ENCODE measurements at places on chromosomes 1 and 21.

- DNase-seq: no peak
Observed at GRCh38 chr1:29202053-29202452, 20.4 kb upstream of the SRSF4 start.

DNA sequence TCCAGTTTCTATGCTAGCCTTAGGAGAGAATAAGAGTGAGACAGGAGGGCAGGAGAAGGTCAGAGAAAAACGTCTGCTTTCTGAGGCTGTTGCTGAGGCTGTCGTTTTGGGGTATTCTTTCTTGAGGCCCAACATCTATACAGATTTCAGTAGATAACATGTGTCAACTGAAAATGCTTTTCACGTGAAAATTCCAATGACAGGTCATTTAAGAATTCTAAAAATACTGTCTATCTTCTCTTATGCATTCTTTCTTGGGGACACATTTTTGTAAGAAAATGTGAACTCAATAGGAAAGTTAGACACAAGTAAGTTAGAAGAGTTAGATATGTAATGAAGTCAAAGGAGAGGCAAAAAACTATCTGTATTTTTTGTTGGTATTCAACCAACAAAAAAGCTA is 150.8 kb downstream of the TGFB2 start:
- DNase-seq: no peak

DNA sequence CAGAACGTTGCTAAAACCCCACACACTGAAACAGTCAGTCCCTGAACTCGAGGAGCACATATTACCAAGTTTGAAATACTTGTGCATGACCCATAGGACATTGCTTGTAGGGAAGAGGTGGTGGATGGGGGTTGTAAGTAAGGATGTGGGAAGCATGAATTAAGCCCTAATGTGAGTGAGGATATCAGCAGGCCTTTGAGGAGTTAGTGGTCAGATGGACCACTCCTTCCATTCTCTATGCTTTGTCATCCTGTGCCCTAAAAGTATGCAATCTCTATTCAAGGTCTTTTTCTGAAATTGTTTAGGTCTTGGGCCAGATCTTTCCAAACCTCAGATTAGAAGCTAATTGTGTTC is 70.9 kb upstream of the SAMSN1 start:
- no peak for DNase-seq

- no peak for DNase-seq
Observed at GRCh38 chr21:38202811-38203210, 54.0 kb upstream of the KCNJ15 start.

- DNase-seq: no peak
Observed at GRCh38 chr1:226772446-226773139, 33.5 kb upstream of the ITPKB start.

- no peak for DNase-seq
Observed at GRCh38 chr1:36425791-36426190, 24.5 kb downstream of the OSCP1 start.

GRCh38 chr21:21268061-21268471 is 269.9 kb downstream of the NCAM2 start:
- no peak for DNase-seq

GRCh38 chr1:84836145-84836544 is 56.9 kb downstream of the LPAR3 start:
- DNase-seq: no peak

DNA sequence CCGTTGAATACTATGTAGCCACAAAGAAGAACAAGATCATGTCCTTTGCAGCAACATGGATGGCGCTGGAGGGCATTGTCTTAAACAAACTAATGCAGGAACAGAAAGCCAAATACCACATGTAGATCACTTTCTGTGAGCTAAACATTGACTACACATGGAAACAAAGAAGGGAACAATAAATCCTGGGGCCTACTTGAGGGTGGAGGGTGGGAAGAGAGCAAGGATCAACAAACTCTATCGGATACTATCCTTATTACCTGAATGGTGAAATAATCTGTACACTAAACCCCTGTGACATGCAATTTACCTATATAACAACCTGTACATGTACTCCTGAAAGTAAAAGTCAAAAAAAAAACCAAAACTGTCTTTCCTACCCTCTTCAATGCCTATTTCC is 40.8 kb upstream of the CD55 start:
- no peak for DNase-seq

GRCh38 chr1:243281672-243282071 is 25.8 kb downstream of the SDCCAG8 start:
- no peak for DNase-seq

DNA sequence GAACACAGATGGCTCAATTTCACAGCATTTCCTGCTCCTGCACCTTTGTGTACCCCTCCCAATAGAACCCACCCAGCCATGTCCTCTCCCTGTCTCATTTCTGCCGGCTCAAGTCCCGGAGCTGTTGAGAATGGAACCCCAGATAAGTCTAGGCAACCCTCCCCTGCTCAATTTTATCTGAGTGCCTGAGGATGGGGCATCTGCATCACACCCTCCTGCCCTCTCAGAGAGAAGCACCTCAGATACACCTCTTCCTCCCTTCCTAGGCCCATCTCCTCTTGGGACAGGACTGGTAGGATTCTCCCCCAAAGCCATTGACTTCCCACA is 1.1 kb downstream of the KIF21B start:
- no peak for DNase-seq

DNA sequence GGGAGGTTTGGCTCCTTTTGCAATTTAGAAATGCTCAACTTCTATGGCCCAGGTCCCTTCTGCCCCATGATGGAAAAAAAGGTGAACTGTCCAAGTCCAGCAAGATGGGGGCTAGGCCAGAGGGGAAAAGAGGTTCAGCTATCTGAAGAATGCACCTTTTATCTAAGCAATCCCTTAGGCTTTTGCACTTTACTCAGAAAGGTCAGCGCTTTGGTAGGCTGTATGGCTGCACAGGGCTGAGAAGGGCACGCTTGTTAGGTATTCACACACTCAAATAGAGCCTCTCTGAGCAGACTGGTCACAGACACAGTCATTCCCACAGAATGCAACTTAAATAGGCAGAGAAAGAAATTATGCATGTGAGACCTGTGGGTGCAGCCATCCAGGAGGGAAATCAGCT is 31.0 kb downstream of the KANK4 start:
- no peak for DNase-seq

- no peak for DNase-seq
Observed at GRCh38 chr1:174969977-174970376, 29.8 kb upstream of the CACYBP start.

DNA sequence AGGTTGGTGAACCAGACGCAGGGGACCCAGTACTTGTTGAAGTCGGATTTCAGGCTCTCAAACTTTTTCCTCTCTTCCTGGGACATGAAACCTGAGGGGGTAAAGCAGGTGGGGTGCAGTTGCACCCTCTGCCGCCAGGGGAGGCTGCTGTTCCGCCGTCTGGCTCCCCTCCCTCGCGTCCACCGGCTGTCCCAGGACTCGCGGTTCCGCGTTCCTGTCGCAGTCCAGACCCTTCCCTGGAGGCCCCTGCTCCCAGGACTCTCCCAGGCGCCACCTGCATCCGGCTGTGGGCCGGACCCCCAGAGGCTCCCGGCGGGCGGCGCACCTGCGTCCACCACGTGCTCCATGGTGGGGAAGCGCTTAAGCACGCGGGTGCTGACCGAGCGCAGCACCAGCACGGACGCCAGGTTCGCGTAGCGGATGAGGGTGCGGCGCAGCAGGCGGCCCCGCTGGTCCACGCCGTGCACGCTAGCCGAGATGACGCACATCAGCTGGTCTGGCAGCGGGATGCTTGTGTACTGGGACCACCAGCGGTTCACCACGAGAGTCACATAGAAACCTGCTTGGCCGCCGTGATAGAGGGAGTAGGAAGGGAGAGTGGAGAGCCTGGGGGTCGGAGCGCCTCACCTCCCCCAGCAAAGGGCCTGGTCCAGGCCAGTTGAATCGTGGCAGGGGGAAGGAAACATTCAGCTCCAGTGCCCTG is 1.7 kb downstream of the BEST4 start:
- DNase-seq: no peak

DNA sequence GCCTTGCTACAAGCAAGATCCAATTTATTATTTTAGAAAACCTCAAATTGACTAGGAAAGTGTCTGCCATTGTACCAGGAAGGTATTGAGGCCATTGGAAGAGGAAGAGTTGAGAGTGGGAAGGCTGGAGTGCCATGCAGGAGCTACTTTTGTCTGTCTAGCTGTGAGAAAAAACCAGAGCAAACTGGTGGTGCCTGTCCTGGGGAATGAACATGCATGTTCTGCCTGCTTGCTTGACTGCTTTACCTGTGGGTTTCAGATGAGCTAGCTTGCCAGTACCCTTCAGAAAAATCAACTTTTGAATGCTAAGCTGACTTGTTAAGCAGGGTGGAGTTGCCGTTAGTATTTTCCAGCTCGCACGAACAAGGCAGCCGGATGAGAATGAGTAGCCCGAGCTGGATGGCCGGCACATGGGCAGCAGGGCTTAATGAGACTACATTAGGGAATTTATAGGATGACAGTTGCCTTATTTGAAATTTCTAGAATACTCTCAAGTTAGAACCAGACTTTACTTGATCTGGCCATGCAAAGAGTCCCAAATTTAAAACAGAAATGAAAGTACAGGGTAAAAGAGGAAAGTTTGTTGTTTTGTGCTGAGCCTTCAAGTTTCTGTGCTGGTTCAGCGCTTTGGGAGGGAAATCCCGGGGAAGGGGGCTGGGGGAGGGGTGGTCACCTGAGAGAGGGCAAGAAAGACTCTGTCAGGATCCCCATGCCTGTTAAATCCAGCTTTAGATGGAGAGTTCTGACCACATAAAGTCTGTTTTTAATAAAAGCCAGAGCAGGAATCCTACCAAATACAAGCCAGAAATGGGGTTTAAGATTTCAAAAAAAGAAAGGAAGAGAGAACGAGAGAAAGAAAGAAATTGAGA is 29.6 kb upstream of the C1orf105 start:
- no peak for DNase-seq

All from AG04449 (cell line).